ENCODE measurements at places on chromosomes 5 and 9. TPM values are rescaled to one million over a fixed set of nuclear protein-coding genes. Genes with fewer than 3 reads are reported as not detected.

- no peaks in the 10 kb centered on the region for H3K27me3 ChIP-seq
- H3K27ac ChIP-seq = no peak overlapping the region
- DNase-seq = no peak
- H3K36me3 ChIP-seq = no peaks in the 10 kb centered on the region
- no peaks in the 10 kb centered on the region for H3K4me1 ChIP-seq
These were observed 30.5 kb upstream of the HAPLN1 start for GRCh38 chr5:83751201-83751600.

DNA sequence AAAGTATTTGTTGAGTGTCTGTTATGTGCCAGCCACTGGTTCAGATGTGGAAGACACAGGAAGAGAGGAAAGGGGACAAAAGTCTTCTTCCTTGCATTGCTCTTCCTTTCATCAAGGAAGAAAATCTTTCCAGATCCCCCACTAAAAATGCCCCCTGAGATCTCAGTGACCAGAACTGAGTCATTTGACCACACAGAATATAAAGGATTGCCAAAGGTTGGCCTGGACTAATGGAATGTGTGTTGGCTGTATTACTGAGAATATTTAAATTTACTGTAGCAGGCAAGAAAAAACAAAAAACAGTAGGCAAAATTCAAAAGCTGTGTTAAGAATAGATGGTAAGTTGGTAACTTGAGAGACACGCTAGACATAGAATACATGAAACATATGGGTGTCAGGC lies 10.0 kb upstream of the SEPTIN8 start:
- no peaks in the 10 kb centered on the region for H3K36me3 ChIP-seq
- no peak overlapping the region for H3K4me3 ChIP-seq
- H3K27me3 ChIP-seq = no peaks in the 10 kb centered on the region

DNA sequence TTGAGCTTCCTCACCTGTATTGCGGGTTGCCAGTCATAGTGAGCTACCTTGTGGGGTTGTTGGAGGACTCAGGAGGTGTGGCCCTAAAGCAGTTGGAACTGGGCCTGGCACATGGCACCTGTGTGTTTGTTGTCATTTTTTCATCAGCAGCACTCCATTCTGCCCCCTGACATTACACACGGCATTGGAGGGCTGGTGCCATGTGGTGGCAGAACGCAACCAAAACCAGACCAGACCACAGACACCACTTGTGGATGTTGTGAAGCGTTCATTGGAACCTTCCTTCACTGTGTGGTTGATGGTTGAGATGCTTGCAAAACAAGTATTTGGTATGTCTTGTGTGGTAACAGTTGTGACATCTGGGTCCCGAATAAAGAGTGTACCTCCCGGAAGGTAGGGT lies 113.2 kb upstream of the ERCC6L2 start:
- no peak overlapping the region for H3K27ac ChIP-seq
- DNase-seq = no peak
- H3K4me3 ChIP-seq = no peak overlapping the region
- H3K27me3 ChIP-seq = no peaks in the 10 kb centered on the region

GRCh38 chr5:139812836-139813805 lies 17.5 kb downstream of the PSD2 start:
- no peaks in the 10 kb centered on the region for H3K36me3 ChIP-seq
- no peak overlapping the region for H3K4me3 ChIP-seq
- H3K27ac ChIP-seq = no peak overlapping the region

NRARP gene
- total RNA-seq = 22.2 TPM

OLFML2A gene
- 6.3 TPM for total RNA-seq

SLC34A3 gene
- 0.15 TPM for total RNA-seq

DNA sequence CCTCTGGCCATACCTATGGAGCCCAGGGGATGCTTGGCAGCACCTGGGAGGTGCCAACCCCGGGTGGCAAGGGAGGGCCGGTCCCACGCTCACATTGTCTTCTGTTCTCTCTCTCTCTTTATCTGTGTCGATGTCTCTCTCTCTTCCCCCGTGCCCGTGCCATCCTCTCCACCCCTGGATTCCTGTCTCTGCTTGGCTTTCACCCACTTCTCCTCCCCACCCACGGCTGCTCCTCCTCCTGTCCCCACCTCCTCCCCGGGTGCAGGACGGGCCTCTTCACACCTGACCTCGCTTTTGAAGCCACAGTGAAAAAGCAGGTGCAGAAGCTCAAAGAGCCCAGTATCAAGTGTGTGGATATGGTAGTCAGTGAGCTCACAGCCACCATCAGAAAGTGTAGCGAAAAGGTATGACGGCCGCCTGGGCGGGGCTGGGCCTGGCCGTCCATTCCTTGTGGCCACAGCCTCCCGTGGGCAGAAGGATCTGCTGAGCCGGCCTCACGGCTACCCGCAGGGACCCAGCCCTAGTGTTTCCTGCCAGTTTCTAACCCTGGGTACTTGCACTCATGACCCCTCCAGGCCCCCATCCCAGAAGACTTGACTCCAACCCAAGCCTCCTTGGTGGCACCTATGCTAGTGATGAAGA lies 22.7 kb downstream of the DNM1 start:
- no peak for DNase-seq
- no peak overlapping the region for H3K27ac ChIP-seq
- no peaks in the 10 kb centered on the region for H3K36me3 ChIP-seq
- no peaks in the 10 kb centered on the region for H3K4me1 ChIP-seq
- no peaks in the 10 kb centered on the region for H3K27me3 ChIP-seq

GRCh38 chr9:113657765-113658544 lies 194.4 kb downstream of the RGS3 start:
- H3K36me3 ChIP-seq = no peaks in the 10 kb centered on the region
- peak; percentile 75 for DNase-seq
- peaks cover 15% of the 10 kb centered on the region for H3K4me1 ChIP-seq
- no peak overlapping the region for H3K4me3 ChIP-seq
- H3K27me3 ChIP-seq = peaks cover 14% of the 10 kb centered on the region
- H3K27ac ChIP-seq = no peak overlapping the region

ZNF462 gene
- 18.1 TPM for total RNA-seq

DNA sequence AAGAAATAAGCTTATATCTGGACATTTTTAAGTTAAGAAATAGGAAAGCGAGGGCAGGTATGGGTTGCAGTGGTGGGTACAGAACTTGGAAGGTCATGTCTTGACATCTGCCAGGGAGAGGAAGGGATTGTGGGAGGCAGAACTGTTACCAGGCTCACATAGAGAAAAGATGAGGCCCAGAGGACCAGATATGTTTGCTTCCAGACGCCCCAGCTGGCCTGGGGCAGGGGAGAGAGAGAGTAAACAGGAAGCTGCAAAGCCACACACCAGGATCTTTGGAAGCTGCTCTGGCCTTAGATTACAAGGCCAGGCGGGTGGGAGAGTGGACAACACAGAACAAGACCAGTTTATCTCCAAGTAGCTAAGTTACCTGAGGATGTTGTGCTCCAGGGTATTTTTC lies 71.2 kb downstream of the MARCHF11 start:
- DNase-seq = no peak
- no peak overlapping the region for H3K27ac ChIP-seq
- no peak overlapping the region for H3K4me3 ChIP-seq
- no peaks in the 10 kb centered on the region for H3K4me1 ChIP-seq
- H3K36me3 ChIP-seq = no peaks in the 10 kb centered on the region
- no peaks in the 10 kb centered on the region for H3K27me3 ChIP-seq

NIM1K gene
- total RNA-seq = 0.44 TPM

KIF24 gene
- total RNA-seq = 5.8 TPM

VCAN gene
- total RNA-seq = 49.9 TPM

GRCh38 chr5:97840643-97841042 lies 657.6 kb upstream of the RIOK2 start:
- peaks cover 15% of the 10 kb centered on the region for H3K4me1 ChIP-seq
- H3K27ac ChIP-seq = no peak overlapping the region
- H3K27me3 ChIP-seq = no peaks in the 10 kb centered on the region

GRCh38 chr9:78298046-78298765 lies 1.3 kb downstream of the PSAT1 start:
- H3K4me3 ChIP-seq = peak overlapping the region; percentile 91
- H3K4me1 ChIP-seq = peaks cover 17% of the 10 kb centered on the region
- no peak for DNase-seq
- H3K36me3 ChIP-seq = peaks cover 15% of the 10 kb centered on the region
- H3K27ac ChIP-seq = no peak overlapping the region

DNA sequence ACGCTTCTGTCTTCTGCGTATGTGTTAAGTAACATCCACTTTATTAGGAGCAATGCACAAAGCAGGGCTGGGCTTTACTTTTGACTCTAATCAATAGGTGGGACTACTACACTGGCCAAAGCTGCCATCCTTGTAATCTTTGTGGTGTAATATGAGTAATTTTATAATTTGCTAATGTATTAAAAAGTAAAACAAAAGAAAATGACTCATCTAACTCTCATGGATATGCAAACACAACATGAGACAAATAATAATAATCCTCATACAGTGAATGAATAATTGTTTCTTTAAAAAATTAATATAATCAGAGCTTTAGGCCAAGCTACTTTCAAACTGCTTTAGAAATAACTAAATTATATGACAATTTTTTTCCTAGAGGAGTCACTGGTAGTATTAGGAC lies 90.7 kb downstream of the NR3C1 start:
- H3K27ac ChIP-seq = no peak overlapping the region
- H3K4me1 ChIP-seq = peaks cover 9% of the 10 kb centered on the region
- H3K36me3 ChIP-seq = no peaks in the 10 kb centered on the region
- no peaks in the 10 kb centered on the region for H3K27me3 ChIP-seq

MTX3 gene
- total RNA-seq = 34.9 TPM

DNA sequence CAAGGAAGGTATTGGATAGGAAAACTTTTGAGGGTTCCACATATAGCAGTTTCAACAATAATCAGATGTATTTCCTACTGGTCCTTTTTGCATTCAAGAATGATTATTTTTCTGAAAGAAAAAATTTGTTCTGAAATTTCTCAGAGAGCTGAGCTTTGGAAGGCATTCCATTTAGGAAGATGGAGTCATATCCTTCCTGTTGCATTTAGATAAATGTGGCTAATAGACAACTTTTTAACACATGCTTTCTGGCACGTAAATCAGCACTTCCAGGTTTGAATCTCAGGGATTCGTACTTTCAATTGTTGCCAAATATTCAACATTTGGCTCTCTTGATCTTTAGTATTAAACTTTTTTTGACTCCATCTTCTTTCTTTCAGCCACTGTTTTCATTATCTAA lies 24.8 kb upstream of the TLR4 start:
- no peaks in the 10 kb centered on the region for H3K36me3 ChIP-seq
- no peak overlapping the region for H3K27ac ChIP-seq
- H3K4me3 ChIP-seq = no peak overlapping the region
- no peaks in the 10 kb centered on the region for H3K4me1 ChIP-seq

UNC13B gene
- 17.6 TPM for total RNA-seq

- no peak overlapping the region for H3K27ac ChIP-seq
- no peaks in the 10 kb centered on the region for H3K4me1 ChIP-seq
- no peak overlapping the region for H3K4me3 ChIP-seq
- H3K27me3 ChIP-seq = peaks cover 75% of the 10 kb centered on the region
- DNase-seq = no peak
These were observed 3.7 kb downstream of the PHF24 start for GRCh38 chr9:34961574-34962490.

DNA sequence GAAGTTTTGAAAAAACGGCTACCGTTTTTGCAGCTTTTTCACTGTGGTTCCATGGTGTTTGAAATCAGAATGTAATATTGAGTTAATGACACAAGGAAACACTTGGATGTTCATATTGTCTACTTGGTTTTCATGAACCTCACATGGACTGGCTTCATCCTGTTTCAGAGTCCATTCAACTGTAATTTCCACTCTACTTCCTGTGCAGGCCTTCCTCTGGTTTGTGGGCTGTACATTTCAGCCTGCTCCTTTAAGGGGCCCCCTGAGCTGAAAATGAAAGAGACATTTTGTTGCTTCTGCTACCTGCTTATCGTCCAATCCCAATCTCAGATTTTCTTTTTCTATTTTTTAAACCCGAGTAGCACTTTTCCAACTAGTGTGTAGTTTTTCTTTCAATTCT lies 41.8 kb upstream of the CDKN2B start:
- H3K36me3 ChIP-seq = no peaks in the 10 kb centered on the region
- DNase-seq = no peak
- H3K4me3 ChIP-seq = no peak overlapping the region
- no peaks in the 10 kb centered on the region for H3K27me3 ChIP-seq

GRCh38 chr5:175696139-175696854 lies 38.4 kb downstream of the HRH2 start:
- H3K4me3 ChIP-seq = peak overlapping the region; percentile 42
- H3K4me1 ChIP-seq = peaks cover 3% of the 10 kb centered on the region
- peak; percentile 76 for DNase-seq
- H3K27me3 ChIP-seq = 0 out of 2 replicates have a peak, but pooled peaks cover 2% of the 10 kb centered on the region
- H3K36me3 ChIP-seq = no peaks in the 10 kb centered on the region

- no peak overlapping the region for H3K4me3 ChIP-seq
- H3K36me3 ChIP-seq = no peaks in the 10 kb centered on the region
- no peak for DNase-seq
- H3K4me1 ChIP-seq = peaks cover 16% of the 10 kb centered on the region
- no peak overlapping the region for H3K27ac ChIP-seq
- no peaks in the 10 kb centered on the region for H3K27me3 ChIP-seq
These were observed 99.2 kb downstream of the SH3TC2 start for GRCh38 chr5:148963664-148964063.

- no peak overlapping the region for H3K27ac ChIP-seq
- H3K36me3 ChIP-seq = no peaks in the 10 kb centered on the region
- no peaks in the 10 kb centered on the region for H3K4me1 ChIP-seq
- peaks cover 4% of the 10 kb centered on the region for H3K27me3 ChIP-seq
- no peak overlapping the region for H3K4me3 ChIP-seq
These were observed 24.4 kb upstream of the COL5A1 start for GRCh38 chr9:134617246-134617645.

- H3K36me3 ChIP-seq = no peaks in the 10 kb centered on the region
- H3K4me3 ChIP-seq = no peak overlapping the region
- H3K27ac ChIP-seq = no peak overlapping the region
- no peaks in the 10 kb centered on the region for H3K27me3 ChIP-seq
- DNase-seq = no peak
These were observed 318.0 kb downstream of the ADAMTS6 start for GRCh38 chr5:65163698-65164097.

GFI1B gene
- total RNA-seq = 0.20 TPM

DNA sequence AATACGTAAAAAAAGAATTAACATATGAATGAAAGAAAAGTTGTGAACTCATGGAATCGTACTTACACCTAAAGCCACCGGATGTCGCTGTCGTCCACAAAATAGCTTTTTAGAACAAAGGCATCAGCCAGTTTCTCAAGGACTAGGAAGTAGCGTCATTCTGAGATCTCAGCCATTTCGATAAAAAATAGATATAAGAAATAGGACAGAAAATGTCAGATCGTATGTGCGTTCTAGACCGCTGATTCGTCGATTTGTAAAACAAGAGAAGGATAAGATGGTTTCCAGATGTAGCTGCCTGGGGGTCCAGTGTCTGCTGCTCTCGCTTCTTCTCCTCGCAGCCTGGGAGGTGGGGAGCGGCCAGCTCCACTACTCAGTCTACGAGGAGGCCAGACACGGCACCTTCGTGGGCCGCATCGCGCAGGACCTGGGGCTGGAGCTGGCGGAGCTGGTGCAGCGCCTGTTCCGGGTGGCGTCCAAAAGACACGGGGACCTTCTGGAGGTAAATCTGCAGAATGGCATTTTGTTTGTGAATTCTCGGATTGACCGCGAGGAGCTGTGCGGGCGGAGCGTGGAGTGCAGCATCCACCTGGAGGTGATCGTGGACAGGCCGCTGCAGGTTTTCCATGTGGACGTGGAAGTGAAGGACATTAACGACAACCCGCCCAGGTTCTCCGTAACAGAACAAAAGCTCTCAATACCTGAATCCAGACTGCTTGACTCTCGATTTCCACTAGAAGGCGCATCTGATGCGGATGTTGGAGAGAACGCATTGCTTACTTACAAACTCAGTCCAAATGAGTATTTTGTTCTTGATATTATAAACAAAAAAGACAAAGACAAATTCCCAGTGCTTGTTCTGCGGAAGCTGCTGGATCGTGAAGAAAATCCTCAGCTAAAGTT lies at the start of gene PCDHA10:
TSS of gene PCDHA10 (plus strand) at position 126 of the 903 bp plus-strand sequence. CDS start at position 278, 152 bp downstream.
- no peak within 1 kb of the TSS for H3K27ac ChIP-seq
- H3K36me3 ChIP-seq = no peaks in the 10 kb centered on the region
- H3K27me3 ChIP-seq = no peaks in the 10 kb centered on the region
- DNase-seq = peak; percentile 42
- no peak within 1 kb of the TSS for H3K4me3 ChIP-seq

Measured in HCT116 (cell line).